Stimulated activated CD8-positive, alpha-beta memory T cell treated with anti-CD3 and anti-CD28 coated beads, Interleukin-15, amount 100 ng/mL, for 48 hours (primary cell): ENCODE measurements at places on chromosomes 6 and 20.

- DNase-seq = no peak
Observed at GRCh38 chr6:24858177-24858653, 59.5 kb upstream of the ARMH2 start.

- DNase-seq = no peak
Observed at GRCh38 chr20:50077818-50078601, 34.9 kb downstream of the UBE2V1 start.

DNA sequence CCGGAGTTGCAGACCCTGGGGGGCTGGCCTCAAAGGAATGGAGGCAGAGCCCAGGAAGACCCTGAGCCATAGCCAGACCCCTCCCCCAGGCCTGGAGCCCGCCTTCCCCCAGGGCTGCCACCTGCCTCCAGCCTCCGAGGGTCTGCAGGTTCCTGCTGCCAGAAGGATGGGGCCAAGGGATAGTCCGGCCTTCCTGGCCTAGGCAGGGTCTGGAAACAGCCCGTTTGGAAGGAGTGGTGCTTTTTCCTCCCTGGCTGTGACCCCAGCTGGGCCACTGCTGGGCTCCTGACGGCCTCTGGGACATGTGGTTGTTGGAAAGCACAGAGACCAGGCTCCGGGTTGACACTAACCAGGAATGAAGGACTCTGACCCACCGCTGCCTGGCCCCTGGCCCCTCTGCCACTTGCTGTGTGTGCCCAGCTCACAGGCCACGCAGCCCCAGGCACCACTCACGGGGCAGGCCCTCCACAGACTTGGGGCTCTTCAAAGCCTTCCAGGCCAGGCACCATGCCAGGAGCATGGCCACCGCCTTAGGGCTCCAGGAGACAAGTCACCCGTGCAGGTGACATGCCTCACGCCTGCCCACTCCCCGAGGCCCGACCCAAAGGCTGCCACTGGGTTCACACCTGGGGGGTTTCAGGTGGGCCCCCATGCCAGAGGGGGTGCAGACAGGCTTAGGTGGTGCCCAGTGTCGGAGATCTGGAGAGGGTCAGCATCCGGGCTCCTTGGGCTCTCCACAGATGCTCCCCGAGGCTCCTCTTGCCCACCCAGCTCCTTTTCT is 3.9 kb upstream of the LAMA5 start:
- DNase-seq = no peak

DNA sequence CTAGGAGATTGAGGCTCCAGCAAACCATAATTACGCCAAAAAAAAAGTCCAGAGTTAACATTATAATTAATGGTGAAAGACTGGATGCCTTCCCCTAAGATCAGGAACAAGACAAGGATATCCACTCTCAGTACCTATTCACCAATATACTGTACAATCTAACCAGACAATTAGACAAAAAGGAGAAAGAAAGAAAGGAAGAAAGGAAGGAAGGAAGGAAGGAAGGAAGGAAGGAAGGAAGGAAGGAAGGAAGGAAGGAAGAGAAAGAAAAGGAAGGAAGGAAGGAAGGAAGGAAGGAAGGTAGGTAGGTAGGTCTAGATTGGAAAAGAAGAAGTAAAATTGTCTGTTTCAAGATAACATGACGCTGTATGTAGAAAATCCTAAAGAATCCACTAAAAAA is 50.7 kb downstream of the TASP1 start:
- no peak for DNase-seq

DNA sequence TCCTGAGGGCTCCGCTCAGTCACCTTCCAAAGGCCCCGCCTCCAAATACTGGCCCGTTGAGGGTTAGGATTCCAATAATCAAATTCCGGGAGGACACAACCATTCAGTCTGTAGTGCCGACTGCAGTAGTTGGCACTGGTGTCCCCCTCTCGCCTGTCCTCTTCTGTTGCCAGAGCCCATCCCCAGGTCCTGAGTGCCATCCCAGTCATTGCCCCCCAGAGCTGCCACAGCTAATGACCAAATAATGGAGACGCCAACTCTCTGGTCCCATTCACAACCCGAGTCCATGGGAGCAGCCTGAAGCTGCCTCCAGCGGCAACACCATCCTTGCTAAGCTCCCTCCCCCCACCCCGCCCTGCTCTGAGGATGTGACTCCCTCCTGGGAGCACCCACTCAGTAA is 115.9 kb downstream of the JPH2 start:
- no peak for DNase-seq

GRCh38 chr20:2538931-2539720 is 2.8 kb downstream of the TMC2 start:
- no peak for DNase-seq

GRCh38 chr6:82248273-82248735 is 760 bp upstream of the IBTK start:
- DNase-seq = no peak
